ENCODE measurements at places on chromosomes 3 and 15. TPM values are rescaled to one million over a fixed set of nuclear protein-coding genes. Genes with fewer than 3 reads are reported as not detected.

The CA12 gene
- total RNA-seq, result 42.1 TPM

The C3orf22 gene
- total RNA-seq, result not detected

The ARGFX gene
- total RNA-seq, result not detected

The MKRN3 gene
- 1.4 TPM for total RNA-seq

The FBXW12 gene
- total RNA-seq, result not detected

The PP2D1 gene
- not detected for total RNA-seq

The MITF gene
- 24.0 TPM for total RNA-seq
